Esophagus muscularis mucosa (tissue), 4 donors: ENCODE measurements at places on chromosomes 4 and X. TPM values are rescaled to one million over a fixed set of nuclear protein-coding genes. Genes with fewer than 3 reads are reported as not detected.

DNA sequence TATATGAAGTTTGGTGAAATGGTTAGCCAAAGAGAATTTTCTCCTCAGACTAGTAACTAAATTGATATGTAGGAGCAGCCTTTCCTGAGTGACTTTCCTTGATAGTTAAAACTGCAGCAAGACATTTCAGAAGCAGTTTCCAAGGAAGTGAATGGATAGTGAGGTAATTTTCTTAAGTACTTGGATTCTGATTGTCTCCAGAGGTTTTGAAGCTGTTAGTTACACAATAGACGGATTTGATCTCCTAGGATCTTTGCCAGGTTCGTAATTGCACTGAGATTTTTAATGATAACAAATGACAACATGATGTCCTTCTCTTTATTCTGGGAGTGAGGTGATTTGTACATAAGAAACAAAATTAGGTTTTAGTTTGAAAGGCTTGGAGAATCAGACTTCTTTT lies 29.2 kb downstream of the PRRG1 start:
- no peak for DNase-seq

GRCh38 chr4:66048861-66049260 lies 378.6 kb upstream of the EPHA5 start:
- no peak for DNase-seq

- DNase-seq = no peak
These were observed 403.9 kb downstream of the PCDH7 start for GRCh38 chr4:31124008-31124585.

DNA sequence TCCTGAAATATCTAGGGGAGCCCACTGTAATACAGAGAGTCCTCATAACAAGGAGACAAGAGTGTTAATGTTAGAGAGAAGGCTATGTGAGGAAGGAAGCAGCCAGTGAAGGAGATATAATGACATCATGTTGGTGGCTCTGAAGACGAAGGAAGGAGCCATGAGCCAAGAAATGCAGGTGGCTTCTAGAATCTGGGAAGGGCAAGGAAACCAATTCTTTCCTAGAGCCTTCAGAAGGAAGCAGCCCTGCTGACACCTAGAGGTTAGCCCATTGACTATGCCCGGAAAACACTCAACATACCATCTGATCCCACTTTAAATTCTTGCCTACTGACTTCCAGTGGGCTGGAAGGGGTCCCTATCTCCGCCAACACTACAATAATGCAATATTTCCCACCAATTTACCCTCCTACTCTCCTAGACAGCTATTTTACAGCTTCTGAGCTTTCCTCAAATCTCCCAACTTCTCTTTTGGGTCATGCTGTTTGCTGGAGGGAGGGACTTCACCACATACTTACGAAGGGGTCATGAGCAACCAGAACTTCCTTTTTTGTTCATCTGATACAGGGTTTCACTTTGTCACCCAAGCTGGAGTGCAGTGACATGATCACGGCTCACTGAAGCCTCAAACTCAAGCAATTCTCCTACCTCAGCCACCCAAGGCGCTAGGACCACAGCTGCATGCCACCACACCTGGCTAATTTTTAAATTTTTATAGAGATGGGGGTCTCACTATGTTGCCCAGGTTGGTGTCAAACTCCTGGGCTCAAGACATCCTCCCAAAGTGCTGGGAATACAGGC lies 25.2 kb upstream of the G3BP2 start:
- no peak for DNase-seq

DNA sequence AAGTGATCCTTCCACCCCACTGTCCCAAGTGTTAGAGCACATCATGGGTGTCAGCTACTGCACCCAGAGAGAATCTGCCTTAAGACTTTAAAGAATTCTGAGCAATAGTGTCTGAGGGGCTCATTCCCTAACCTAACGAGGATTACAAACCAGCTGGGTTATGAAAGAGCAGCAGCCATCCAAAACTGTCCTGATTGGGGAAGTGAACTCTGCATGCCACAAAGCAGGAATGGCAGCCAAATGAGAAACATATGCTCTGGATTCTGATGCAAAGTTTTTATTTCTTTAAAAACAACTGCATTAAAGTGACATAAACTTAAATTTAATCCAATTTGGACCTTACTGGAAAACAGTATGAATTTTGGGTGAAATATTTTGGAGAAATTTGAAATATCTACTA lies 103.2 kb downstream of the ANXA3 start:
- no peak for DNase-seq

GRCh38 chr4:59825104-59825503 lies 1375.0 kb upstream of the ADGRL3 start:
- no peak for DNase-seq

GRCh38 chrX:112961981-112962380 lies 121.3 kb upstream of the AMOT start:
- DNase-seq = no peak

- no peak for DNase-seq
These were observed 667.4 kb upstream of the NDST4 start for GRCh38 chr4:115780835-115781234.

DNA sequence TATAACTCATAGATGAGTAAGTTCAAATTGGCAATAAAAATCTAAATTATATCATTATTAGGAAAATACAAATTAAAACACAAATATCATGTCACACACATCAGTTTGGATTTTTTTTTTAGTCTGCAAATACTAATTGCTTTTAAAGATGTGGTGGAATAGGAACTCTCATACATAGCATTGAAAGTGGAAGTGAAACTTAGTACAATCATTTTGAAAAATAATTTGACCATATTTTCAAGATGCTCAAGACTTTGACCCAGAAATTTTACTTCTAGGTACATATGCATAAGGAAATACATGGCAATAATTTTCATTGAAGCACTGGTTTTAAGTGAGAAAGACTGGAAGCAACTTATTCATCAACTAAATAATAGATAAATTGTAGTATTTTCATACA lies 147.5 kb upstream of the SMIM31 start:
- DNase-seq = no peak

The ZNF330 gene
- total RNA-seq = 29.9 TPM

The HCCS gene
- total RNA-seq = 17.7 TPM

The PLK4 gene
- total RNA-seq = 1.7 TPM

The WDR17 gene
- total RNA-seq = 3.3 TPM

The VCX3B gene
- not detected for total RNA-seq
